ENCODE measurements at places on chromosomes 7 and 10.

DNA sequence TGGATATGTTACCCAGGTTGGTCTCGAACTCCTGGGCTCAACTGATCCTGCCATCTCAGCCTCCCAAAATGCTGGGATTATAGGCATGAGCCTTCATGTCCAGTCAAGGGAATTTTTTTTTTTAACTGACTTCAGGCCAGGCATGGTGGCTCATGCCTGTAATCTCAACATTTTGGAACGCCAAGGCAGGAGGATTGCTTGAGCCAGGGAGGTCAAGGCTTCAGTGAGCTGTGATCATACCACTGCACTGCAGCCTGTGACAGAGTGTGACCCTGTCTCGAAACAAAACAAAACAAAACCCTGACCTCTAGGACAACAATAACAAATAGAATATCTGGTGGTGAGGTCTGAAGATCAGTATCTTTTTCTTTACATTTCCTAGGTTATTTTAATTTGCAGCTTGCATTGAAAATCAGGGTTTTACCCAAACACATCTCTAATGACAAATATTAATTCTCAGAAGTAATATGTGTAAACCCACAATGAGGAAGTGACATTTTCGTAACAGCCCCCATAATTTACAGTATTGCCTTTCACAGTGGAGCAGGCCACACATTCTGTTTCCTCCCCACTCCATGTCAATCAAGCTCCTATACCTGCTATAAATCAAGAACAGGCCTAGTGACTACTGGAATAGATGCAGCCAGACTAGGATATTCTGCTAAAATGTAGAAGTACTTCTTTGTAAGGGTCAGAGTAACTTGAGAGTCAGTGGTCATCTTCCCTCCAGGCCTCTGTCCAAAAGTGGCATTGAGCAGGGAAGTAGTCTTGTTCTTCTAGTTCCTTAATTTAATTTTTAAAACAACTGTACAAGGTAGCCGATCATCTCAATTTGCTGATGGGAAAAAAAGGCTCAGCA is 43.3 kb upstream of the ECHDC3 start:
- DNase-seq, result no peak

GRCh38 chr7:150942001-150942590 is 36.0 kb downstream of the KCNH2 start:
- DNase-seq, result no peak

DNA sequence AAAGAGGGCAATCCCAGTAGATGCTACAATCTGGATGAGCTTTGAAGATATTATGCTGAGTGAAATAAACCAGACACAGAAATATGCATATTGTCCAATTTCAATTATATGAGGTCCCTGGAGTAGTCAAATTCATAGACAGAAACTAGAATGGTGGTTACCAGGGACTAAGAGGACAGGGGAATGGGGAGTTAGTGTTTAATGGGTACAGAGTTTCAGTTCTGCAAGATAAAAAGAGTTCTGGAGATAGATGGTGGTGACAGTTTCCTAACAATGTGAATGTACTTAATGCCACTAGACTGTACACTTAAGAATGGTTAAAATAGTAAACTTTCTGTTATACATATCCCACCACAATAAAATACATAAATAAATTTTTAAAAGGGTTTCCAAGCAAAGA is 236.6 kb downstream of the ELMO1 start:
- no peak for DNase-seq

- no peak for DNase-seq
These were observed 72.4 kb upstream of the SP4 start for GRCh38 chr7:21355406-21355874.

DNA sequence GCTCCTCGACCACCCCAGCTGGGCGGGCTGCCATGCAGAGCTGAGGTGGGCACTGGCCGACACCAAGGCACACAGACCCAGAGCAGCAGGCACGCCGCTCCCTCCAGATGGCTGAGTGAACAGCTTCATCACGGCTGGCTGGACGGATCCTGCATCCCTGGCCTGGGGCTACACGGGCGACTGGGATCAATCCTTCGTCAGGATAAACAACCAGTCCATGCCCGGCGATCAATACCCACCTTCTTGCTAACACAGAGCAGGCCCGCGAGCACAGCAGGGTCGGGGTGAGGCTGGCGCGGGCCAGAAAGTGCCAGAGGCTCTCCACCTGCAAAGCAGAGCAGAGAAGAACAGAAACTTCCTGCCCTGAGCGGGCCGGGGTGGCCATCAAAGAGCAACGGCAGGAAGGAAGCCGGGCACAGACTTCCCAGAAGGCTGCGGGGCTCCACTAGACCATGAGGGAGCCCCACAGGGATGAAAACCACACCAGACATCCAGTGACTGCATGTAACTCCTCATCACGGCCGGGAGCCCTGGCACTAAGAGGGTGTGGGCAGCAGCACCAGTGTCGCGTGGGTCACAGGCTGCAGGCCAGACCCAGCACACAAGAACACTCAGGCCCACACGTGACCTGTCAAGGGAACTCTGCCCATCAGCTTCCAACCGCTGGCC is 166.4 kb downstream of the MAD1L1 start:
- DNase-seq, result no peak

GRCh38 chr10:43360086-43360485 is 11.3 kb upstream of the FXYD4 start:
- no peak for DNase-seq

All from NCI-H1092 (cell line).